NCI-H526 (cell line): ENCODE measurements at places on chromosomes 5 and 9.

DNA sequence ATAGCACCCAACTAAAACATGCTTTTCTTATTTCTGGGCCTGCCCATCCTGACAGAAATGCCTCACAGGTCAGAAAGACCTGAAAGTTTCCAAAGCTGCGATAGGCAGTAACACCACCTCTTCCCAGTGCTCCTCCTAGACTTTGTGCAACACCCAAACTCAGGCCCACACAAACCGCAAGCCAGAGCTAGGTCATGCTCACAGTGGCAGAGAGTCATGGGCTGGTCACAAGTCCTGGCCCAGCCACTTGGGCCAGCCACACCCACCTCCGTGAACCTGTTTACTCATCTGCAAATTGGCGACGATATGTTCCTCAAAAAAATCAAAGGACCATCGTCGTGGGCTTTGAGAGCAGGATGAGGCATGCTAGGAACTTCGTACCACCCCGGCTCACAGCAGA lies 44.0 kb upstream of the SLC25A51 start:
- DNase-seq, result no peak

DNA sequence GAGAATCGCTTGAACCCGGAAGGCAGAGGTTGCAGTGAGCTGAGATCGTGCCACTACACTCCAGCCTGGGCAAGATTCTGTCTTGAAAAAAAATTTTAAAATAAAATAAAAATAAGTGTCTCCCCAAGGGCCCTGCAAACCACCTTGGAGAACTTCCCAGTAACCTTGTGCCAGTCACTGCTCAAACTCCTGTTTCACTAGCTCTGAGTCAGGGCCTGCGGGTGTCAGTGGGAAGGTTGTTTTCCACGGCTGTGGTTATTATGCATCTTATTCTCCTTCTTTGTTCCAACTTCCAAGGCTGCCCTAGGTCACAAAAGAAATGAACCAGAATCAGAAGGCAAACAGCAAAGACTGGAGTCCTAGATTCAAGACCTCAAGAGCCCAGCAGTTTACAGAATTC lies 246.7 kb downstream of the ADAMTSL1 start:
- no peak for DNase-seq

GRCh38 chr9:69019808-69020207 lies 5.9 kb upstream of the PRKACG start:
- no peak for DNase-seq

- DNase-seq, result no peak
Measured at GRCh38 chr9:95349091-95350038, 31.9 kb upstream of the FANCC start.

- DNase-seq, result no peak
Measured at GRCh38 chr5:122110987-122111386, 18.4 kb upstream of the ZNF474 start.

- DNase-seq, result no peak
Measured at GRCh38 chr5:172925336-172925948, 33.8 kb upstream of the RPL26L1 start.

GRCh38 chr5:151005187-151005949 lies 15.0 kb upstream of the GPX3 start:
- DNase-seq, result no peak

DNA sequence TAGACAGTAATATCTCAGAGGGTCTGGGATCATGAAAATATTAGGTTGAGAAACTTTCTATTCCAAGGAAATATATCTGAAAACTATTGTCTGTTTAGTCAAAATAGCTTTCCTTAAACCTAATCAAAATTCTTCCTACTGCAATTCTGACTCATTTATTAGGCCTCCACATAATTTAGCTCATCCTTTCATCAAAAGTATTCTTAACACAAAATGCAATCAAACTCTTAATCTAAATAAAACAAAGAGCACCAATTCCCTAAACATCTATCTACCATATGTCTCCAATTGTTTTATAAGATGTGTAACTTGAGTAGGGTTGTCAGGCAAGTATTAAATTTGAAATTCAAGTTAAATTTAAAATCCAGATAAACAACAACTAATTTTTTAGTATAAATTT lies 142.1 kb downstream of the PLK2 start:
- DNase-seq, result no peak

- no peak for DNase-seq
Measured at GRCh38 chr5:78717674-78718584, 69.4 kb upstream of the LHFPL2 start.
